ENCODE measurements at places on chromosomes 16 and 17.
A peak's percentile ranks its signal among the peaks of the same experiment; 100 is the strongest.

DNA sequence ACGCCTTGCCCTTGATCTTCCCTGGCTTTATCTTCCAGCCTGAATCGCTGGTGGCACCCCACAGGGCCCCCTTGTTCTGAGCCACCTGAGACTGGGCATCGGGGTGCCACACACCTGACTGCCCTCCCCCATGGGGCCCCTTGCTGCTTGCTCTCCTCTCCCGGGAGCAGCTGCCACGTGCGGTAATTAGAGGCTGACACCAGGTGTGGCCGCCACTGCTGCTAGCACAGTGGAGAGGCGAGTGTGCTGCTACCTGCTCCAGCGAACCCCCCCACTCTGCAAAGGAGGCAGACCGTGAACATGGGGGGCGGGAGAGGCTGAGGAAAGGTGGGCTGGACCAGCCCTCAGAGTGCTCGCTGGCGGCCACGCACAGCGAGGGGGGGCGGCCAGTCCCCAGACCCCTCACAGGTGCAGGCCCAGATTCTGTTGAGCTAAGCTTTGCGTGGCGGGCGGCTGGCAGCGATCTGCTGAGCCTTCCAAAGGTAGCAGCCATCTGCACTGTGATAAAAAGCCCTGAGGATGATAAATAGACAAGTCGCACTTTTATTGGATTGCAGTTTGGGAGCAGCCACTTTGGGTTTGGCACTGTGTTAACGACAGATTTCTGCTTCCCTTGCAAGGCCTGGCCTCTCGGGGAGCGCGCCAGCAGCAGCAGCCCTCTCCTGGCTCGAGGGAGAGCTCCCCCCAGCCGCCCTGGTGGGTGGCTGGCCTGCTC is 167.9 kb upstream of the GSE1 start:
- no peak for DNase-seq

DNA sequence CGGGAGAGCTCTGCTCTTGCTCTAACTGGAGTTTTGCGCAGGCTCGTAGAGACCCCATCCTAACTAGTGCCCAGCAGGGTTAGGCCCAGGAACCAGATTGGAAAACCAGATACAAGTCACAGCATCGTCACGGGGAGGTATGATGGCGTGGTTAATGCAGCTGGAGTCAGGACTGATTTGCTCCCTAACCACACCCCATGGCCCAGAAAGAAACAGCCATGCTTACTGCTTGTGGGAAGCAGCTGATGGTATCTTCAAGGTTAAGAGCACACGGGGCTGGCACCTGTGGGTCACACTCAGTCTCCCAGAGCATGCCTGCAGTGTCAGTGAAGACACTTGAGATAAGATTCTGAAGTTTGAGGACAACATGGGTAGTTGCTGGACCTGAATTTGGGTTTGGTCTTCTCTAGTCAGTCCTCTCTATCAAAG is 60.2 kb downstream of the WIPI1 start:
- no peak for DNase-seq

DNA sequence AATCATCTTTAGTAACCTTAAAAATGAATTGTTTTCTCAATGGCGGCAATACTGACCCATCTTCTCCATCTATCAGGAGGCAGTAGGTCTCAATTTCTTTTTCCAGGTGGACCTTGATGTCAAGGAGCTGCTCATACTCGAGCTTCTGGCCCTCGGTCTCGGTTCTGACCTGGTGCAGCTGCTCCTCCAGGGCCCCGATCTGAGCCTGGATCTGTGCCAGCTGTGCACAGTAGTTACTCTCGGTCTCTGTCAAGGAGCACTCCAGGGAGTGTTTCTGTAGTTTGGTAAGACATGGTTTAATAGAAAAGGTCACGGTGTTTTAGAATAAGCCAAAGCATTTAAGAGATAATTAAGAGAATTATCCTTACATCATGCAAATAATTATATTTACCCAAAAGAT is 4.9 kb downstream of the KRT27 start:
- no peak for DNase-seq

- no peak for DNase-seq
Observed at GRCh38 chr17:18985475-18985874, 19.1 kb downstream of the FAM83G start.

- DNase-seq, result no peak
Observed at GRCh38 chr17:19940722-19941464, 36.7 kb downstream of the AKAP10 start.

GRCh38 chr17:58587713-58588117 is 73.3 kb upstream of the MTMR4 start:
- DNase-seq, result peak; percentile 49

DNA sequence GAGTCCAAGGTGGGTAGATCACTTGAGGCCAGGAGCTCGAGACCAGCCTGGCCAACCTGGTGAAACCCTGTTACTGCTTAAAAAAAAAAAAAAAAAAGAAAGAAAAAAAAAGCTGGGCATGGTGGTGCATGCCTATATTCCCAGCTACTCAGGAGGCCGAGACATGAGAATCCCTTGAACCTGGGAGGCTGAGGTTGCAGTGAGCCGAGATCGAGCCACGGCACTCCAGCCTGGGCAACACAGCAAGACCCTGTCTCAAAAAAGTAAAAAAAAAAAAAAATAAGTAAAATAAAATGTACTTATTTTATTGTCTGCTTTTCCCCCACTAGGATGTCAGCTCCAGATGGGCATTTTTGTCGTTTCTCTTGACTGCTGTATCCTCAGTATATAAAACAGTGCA is 107.7 kb downstream of the ABCC1 start:
- DNase-seq, result no peak

- DNase-seq, result no peak
Observed at GRCh38 chr17:19979917-19980770, 2.5 kb upstream of the AKAP10 start.

DNA sequence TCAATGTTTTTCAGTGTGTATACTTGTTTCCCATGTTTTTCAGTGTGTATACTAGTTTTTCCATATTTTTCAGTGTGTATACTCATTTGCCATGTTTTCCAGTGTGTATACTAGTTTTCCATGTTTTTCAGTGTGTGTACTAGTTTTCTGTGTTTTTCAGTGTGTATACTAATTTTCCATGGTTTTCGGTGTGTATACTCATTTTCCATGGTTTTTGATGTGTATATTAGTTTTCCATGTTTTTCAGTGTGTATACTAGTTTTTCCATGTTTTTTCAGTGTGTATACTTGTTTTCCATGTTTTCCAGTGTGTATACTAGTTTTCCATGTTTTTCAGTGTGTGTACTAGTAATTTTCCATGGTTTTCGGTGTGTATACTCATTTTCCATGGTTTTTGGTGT is 152.7 kb upstream of the NOL11 start:
- no peak for DNase-seq

DNA sequence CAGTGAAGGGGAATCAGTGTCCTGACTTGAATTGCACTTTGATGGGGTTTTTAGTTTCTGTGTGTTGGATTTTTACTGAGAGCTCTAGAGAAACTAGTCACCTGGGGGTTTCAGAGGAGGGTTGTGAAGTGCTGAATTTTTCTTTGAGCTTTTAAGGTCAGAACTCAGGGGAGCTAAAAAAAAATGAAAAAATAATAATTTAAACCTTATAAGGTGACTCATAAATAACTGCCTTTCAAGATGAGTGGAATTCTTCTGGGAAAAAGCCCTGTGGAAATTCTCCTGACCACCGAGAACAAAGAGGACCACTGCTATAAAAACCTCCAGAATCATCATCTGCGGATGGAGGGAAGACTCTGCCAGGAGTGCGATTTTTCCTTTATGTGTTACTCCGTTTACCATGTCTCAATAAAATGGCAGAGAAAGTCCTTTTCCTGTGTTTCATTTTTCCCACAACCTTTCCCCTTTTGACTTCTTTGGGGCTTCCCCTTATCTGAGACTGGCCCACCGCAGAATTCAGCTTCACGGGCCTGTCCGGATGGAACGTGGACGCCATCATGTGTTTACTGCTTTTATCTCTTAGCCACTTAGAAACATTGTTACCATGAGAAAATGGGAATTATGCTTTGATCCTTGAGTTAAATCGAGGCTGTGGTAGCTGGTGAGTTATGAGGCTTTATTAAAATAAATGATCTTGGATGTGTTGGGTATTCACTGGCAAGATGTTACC is 39.7 kb downstream of the RPTOR start:
- no peak for DNase-seq

DNA sequence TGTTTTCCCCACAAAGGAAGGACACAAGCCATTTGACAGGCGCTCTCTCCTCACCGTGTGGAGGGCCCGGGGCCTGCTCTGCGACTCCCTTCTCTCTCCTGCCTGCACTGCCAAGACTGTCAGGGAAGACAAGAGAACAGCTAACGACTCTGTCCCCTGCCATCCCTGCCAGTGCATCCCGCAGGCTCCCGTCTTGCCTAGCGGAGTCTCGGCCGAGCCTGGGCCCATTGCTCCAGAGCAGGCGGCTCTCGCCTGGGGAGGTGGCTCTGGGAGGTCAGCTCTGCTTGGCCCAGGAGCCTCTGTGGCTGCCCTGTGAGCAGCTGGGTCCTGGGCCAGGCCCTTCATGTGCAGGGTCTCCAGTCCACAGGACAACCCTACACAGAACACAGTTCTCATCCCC is 53.0 kb downstream of the WNT3 start:
- no peak for DNase-seq

DNA sequence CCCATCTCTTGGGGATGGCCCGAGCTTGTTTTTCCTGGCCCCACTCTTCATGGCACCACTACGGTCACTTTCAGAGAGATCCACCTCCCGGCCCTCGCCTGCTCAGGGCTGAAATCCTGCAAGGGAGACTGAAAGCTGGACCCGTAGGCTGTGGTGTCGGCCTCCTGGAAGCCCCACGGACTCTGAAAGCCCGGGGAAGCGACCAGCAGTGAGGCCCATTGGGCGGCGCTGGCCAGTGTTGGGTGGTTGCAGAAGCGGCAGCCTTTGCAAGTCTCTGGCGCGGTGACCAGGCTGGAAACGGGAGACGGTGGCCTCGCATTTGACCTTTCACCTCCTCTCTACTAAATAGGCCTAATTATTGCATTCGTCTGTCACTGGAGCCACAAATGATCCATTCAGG is 186.0 kb upstream of the FOXF1 start:
- DNase-seq, result no peak

GRCh38 chr16:30383521-30383920 is 1.2 kb upstream of the SEPTIN1 start:
- no peak for DNase-seq

- no peak for DNase-seq
Observed at GRCh38 chr17:76493505-76494167, 7.6 kb downstream of the RHBDF2 start.

DNA sequence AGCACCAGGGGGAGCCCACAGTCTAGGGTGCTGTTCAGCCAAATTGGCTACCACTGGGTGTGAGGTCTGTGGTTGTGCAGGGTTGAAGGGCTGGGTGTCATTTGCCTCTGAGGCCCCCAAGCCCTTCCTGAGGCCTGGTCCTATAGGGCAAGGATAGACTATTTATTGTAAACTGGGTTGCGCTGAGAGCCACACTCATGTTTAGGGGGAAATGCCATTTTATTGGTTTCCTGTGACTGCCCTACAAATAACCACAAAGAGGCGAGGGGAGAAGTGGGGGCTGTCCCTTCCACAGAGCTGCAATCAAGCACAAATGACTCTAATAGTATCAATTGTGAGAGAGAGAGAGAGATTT is 3.6 kb upstream of the ZCCHC14 start:
- no peak for DNase-seq
